ENCODE measurements at places on chromosomes 11 and 22.
A peak's percentile ranks its signal among the peaks of the same experiment; 100 is the strongest.

DNA sequence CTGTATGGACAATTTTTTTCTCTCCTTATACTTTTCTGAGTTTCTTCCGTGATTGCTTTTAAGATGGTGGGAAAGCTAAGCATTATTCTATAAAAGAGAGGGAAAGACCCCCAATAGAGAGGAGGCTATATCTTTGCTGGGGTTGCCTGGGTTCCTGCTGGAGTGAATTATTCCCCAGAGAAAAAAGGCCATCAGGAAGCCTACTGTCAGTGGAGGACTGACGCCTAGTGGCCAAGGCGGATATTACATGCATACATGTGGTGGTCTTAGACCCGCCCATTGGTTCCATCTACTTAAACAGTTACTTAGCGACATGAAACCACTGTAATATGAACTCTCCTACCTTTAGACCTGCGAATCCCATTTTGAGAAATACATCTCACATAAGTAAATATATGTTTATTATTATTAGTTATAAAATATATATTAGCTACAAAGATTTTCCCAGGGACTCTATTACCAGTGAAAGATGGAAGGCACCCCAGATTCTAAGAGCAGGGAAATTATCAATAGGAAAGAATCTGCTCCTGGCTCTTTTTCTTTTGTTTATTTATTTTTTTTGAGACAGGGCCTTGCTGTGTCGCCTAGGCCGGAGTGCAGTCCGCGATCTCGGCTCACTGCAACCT is 15.7 kb upstream of the PGA3 start:
- no peak overlapping the region for H3K4me3 ChIP-seq
- no peaks in the 10 kb centered on the region for H3K4me1 ChIP-seq
- H3K27me3 ChIP-seq, result no peaks in the 10 kb centered on the region
- no peak overlapping the region for H3K27ac ChIP-seq
- peak; percentile 90 for DNase-seq
- no peaks in the 10 kb centered on the region for H3K36me3 ChIP-seq

- no peak overlapping the region for H3K4me3 ChIP-seq
- no peak overlapping the region for H3K27ac ChIP-seq
- no peaks in the 10 kb centered on the region for H3K36me3 ChIP-seq
- peaks cover 10% of the 10 kb centered on the region for H3K4me1 ChIP-seq
Measured at GRCh38 chr11:19398772-19399527, 158.2 kb upstream of the E2F8 start.

- H3K36me3 ChIP-seq, result no peaks in the 10 kb centered on the region
- H3K27ac ChIP-seq, result peak overlapping the region; percentile 11
- no peak for DNase-seq
- no peak overlapping the region for H3K4me3 ChIP-seq
Measured at GRCh38 chr11:1844221-1845094, 5.7 kb downstream of the TNNI2 start.

GRCh38 chr11:1573077-1573902 is 1.2 kb upstream of the DUSP8 start:
- H3K27ac ChIP-seq, result no peak overlapping the region
- H3K27me3 ChIP-seq, result peaks cover 71% of the 10 kb centered on the region
- peaks cover 3% of the 10 kb centered on the region for H3K36me3 ChIP-seq

DNA sequence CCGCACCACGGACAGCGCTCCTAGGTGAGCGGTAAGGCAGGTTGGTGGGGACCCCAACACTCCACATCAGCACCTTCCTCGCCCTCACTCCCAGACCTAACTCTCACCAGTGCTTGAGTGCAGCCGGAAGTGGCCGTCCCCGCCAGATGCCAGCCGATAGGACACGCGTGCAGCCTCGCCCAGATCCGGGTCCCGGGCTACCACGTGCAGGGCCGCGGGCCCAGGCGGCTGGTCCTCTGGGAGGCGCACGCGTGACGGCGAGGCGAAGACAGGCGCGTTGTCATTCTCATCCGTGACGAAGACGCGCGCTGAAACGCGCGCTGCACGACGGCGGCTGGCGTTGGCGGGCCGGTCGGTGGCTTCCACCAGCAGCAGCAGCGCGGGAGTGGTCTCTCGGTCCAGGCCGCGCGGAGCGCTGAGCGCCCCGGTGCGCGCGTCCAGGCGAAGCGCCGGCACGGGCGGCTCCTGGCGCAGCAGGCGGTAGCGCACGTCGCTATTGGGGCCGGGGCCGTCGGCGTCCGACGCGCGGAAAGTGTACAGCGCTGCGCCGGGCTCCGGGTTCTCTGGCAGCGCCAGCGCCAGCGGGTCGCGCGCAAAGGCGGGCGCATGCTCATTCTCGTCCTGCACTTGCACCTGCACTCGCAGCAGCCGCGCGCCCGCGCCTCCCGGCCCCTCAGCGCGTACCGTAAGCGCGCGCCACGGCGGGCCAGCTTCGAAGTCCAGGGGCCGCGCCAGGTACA is 10.8 kb upstream of the TPP1 start:
- peaks cover 8% of the 10 kb centered on the region for H3K4me1 ChIP-seq
- H3K27ac ChIP-seq, result no peak overlapping the region
- H3K27me3 ChIP-seq, result peaks cover 41% of the 10 kb centered on the region
- no peaks in the 10 kb centered on the region for H3K36me3 ChIP-seq
- peak; percentile 80 for DNase-seq
- peak overlapping the region; percentile 66 for H3K4me3 ChIP-seq

- no peaks in the 10 kb centered on the region for H3K27me3 ChIP-seq
- DNase-seq, result no peak
- H3K4me1 ChIP-seq, result no peaks in the 10 kb centered on the region
- H3K36me3 ChIP-seq, result no peaks in the 10 kb centered on the region
- H3K4me3 ChIP-seq, result no peak overlapping the region
Measured at GRCh38 chr11:15484398-15484797, 369.7 kb downstream of the INSC start.

DNA sequence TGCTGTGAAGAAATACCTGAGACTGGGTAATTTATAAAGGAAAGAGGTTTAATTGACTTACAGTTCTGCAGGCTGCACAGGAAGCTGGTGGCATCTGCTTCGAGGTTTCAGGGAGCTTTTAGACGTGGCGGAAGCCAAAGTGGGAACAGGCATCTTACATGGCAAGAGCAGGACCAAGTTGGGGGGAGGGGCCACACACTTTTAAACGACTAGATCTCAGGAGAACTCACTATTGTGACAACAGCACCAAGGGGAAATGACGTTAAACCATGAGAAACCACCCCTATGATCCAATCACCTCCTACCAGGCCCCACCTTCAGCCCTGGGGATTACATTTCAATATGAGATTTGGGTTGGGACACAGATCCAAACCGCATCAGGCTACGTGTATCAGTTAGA is 11.1 kb upstream of the SCGB1D4 start:
- H3K36me3 ChIP-seq, result peaks cover 6% of the 10 kb centered on the region
- peaks cover 3% of the 10 kb centered on the region for H3K27me3 ChIP-seq
- H3K4me1 ChIP-seq, result no peaks in the 10 kb centered on the region
- DNase-seq, result no peak

GRCh38 chr11:35360055-35360530 is 59.3 kb downstream of the SLC1A2 start:
- H3K36me3 ChIP-seq, result no peaks in the 10 kb centered on the region
- H3K4me1 ChIP-seq, result 0 out of 2 replicates have a peak, but pooled peaks cover 7% of the 10 kb centered on the region
- no peak overlapping the region for H3K4me3 ChIP-seq
- H3K27ac ChIP-seq, result no peak overlapping the region
- H3K27me3 ChIP-seq, result peaks cover 9% of the 10 kb centered on the region
- DNase-seq, result no peak

DNA sequence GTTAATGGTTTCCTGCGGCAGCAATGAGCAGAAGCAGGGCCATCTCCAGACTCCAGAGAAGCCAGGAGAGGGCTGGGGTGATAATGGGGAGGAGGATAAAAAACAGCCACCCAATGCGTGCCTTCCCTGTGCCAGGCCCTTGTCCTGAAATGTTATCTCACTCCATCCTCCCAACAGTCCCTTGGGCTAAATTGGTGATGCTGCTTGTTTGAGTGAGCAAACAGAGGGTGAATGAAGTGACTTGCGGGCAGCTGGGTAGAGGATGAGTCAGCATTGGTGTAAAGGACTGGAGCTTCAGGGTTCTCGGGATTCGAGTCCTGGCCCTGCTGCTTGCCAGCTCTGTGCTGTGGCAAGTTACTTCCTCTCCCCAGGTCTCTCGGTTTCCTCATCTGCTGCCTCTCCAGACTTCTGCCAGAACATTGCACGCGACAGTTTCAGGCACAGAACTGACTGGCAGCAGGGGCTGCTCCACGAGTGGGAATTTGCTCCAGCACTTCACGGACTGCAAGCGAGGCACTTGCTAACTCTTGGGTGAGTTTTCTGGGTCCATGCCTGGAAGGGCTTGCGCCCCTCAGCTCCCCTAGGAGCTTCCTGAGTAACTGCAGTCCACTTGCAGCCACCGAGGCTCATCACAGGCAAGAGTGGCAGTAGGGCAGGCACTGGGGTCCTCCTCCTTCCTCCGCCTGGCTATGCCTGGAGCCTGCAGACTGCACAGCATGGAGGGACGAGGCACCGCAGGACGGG is at the start of gene P2RY6:
P2RY6 (plus strand) TSS at position 403 of the 744 bp plus-strand sequence. CDS start 24,181 bp downstream, outside the sequence.
- H3K4me1 ChIP-seq, result peaks cover 34% of the 10 kb centered on the region
- H3K27ac ChIP-seq, result no peak within 1 kb of the TSS
- peaks cover under 1% of the 10 kb centered on the region for H3K27me3 ChIP-seq
- peak; percentile 13 for DNase-seq
- no peaks in the 10 kb centered on the region for H3K36me3 ChIP-seq
- H3K4me3 ChIP-seq, result no peak within 1 kb of the TSS

GRCh38 chr11:35515224-35515623 is 10.2 kb downstream of the PAMR1 start:
- no peak overlapping the region for H3K4me3 ChIP-seq
- H3K36me3 ChIP-seq, result no peaks in the 10 kb centered on the region
- H3K27me3 ChIP-seq, result peaks cover 44% of the 10 kb centered on the region

DNA sequence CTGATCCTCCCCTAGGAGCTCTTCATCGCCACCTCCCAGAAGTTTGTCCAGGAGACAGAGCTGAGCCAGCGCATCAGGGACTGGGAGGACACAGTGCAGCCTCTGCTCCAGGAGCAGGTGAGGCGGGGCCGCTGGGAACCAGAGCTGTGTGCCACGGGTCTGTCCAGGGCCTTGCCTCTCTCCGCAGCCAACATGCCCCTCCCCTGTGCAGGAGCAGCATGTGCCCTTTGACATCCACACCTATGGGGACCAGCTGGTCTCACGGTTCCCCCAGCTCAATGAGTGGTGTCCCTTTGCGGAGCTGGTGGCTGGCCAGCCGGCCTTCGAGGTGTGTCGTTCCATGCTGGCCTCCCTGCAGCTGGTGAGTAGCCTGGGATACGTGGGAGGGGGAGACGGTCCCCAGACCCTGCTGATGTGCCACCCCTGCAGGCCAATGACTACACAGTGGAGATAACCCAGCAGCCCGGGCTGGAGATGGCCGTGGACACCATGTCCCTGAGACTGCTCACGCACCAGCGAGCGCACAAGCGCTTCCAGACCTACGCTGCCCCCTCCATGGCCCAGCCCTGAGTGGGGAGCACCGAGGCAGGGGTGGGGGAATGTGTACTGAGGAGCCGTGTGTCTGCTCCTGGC is 2.5 kb downstream of the SCO2 start:
- peaks cover 13% of the 10 kb centered on the region for H3K4me1 ChIP-seq
- peaks cover 7% of the 10 kb centered on the region for H3K36me3 ChIP-seq
- no peak for DNase-seq
- no peak overlapping the region for H3K4me3 ChIP-seq

DNA sequence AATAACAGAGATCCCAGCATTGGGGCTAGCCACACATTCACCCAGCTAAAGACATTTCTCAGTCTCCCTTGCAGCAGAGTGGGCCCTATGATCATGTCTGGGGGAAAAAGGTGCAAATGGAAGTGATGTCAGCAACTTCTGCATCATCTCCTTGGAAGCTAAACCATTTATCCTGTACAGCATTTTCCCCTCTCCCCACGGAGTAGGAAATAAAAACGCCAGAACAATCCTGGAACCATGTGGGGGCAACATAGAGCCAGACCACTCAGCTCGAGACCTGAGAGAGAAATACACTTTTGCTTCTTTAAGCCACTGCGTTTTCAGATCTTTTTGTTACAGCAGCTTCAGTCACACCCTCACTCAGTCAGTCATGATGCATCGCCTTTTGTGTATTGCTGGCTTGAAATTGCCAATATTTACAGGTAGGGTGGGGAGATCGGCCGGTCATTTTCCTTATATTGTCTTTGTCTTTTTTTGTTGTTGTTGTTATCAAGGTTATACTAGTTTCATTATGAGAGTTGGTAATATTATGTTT is 9.1 kb upstream of the RAC2 start:
- DNase-seq, result no peak
- H3K4me3 ChIP-seq, result no peak overlapping the region
- H3K4me1 ChIP-seq, result peaks cover 14% of the 10 kb centered on the region
- H3K27ac ChIP-seq, result no peak overlapping the region
- H3K27me3 ChIP-seq, result no peaks in the 10 kb centered on the region
- H3K36me3 ChIP-seq, result no peaks in the 10 kb centered on the region

DNA sequence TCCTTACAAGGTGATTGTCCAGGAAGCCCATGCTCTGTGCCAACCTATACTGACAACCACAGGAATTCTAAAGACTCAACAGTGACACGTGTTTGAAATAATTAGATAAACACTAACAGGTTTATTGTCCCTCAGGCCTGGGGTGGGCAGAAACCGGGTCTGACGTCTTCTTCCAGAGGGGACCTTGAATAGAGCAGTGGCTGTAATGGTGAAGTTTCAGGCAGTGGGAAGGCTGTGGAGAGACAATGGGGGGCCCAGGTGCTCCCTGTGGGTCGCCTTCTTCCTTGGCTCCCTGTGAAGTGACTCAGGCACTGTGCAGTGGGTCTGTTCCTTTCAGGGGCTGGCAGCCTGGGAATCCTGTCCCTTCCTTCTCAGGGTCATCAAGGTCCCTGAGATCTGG is 54.6 kb downstream of the OTOG start:
- no peak overlapping the region for H3K27ac ChIP-seq
- H3K27me3 ChIP-seq, result peaks cover 7% of the 10 kb centered on the region
- H3K36me3 ChIP-seq, result no peaks in the 10 kb centered on the region
- peaks cover 6% of the 10 kb centered on the region for H3K4me1 ChIP-seq
- no peak overlapping the region for H3K4me3 ChIP-seq

DNA sequence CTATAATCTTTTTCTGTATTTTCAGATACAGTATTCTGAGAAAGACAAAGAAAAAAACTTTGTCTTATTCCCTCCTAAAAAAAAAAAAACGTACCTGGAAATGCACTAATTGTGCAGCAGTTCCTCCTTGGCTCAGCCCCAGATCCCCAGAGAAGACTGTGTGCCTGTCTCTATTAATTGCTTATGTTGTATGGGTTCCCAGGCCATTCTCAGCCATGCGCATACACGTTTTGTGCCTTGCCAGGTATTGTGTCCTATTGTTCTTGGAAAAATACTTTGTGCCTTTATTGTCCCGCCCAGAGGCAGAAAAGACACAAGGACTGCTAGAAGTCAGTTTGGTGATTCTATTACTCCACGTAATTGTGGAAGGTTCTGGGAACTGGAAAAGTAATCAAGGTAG is 91.2 kb downstream of the PIWIL4 start:
- H3K27ac ChIP-seq, result peak overlapping the region; percentile 89
- no peak overlapping the region for H3K4me3 ChIP-seq
- DNase-seq, result no peak
- no peaks in the 10 kb centered on the region for H3K27me3 ChIP-seq
